T1000 (cell line): ENCODE measurements at places on chromosomes 5 and 9.
A peak's percentile ranks its signal among the peaks of the same experiment; 100 is the strongest.

- no peak for DNase-seq
Measured at GRCh38 chr5:68460147-68460798, 244.7 kb downstream of the PIK3R1 start.

- no peak for DNase-seq
Measured at GRCh38 chr9:130199605-130200004, 27.4 kb downstream of the NCS1 start.

GRCh38 chr9:103707181-103707580 lies 386.9 kb upstream of the SMC2 start:
- no peak for DNase-seq

DNA sequence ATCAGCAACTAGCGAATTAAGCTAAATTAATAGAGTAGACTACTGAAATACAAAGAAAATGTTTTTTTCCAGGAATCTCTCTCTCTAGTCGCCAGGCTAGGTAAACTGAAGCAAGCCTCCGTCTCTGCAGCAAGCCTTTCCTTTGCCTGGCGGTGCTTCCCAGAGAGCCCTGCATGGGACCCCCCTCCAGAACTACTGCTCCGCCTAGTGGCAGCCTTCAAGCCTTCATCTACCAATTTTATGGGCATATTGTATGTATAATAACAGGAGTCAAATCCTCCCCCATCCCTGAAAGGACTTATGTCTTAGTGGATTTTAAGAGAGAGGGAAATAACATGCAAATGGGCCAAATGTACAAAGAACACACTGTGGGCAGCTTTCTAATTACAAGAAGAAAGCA lies 241.9 kb downstream of the SAXO1 start:
- no peak for DNase-seq

DNA sequence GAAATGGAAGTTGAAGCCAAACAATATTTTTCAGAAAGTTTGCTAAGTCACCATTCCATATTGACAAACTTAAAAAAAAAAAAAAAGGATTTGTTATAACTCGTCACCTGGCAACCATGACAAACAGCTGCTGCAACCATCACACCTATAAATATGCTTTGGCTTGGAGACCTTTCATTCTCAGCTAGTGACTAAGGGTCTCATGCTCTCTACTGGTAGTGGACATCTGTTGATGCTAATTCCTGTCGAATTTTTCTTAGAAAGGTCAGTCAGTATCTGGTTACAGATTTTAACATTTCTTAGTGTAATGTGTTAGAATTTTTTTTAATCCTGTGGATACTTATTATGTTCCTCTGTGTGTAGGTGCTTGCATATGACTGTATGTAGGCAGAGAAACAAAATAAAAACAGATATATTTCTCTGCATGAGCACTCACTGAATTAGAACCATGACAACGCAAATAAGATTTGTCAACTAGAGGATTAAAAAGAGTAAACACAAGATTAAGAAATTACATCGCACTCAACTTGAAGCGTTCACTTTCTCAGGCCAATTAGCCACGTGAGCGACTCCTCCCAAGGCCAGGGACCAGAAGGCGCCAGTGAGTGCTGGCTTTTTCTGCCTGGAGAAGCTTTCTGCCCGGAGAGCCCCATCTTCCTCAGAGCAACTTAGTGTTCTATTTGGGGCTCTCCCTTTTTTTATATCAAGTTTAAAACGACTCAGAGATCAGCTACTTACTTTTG lies 27.0 kb upstream of the ZNF622 start:
- no peak for DNase-seq

GRCh38 chr5:71957292-71957898 lies 149.9 kb upstream of the MAP1B start:
- no peak for DNase-seq

GRCh38 chr5:135977375-135977928 lies 22.7 kb upstream of the LECT2 start:
- no peak for DNase-seq

DNA sequence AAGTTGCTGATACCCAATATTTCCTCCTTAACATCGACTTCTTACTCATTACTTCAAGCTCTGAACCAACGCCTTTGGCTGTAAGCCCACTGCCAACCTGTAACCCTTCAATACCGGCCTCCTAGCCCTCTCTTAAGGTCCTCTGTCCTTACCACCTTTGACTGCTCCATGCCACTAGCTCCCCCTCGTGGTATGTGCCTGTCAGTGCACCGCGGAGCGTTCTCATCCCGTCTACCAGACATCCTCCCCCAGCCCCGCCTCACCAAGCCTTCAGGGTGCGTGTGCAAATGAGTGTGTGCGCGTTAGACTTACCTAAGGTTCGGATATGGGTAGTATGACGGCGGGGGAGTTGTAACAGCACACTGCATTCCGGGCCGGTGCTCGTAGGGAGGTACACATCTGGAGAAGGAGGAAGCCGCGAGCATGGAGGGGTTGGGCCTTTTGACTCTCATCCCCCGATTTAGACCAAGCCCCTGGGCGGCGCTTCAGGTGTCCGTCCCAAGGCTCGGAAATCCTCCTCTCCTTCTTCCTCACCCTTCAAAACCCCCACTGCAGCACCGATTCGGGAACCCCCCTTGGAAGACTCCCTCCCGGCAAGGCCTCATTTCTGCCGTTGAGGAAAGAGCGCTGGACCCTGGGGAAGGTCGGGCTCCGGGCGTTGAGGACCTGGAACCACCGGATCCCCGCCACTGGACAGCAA lies 2.8 kb upstream of the MYORG start:
- peak; percentile 65 for DNase-seq

DNA sequence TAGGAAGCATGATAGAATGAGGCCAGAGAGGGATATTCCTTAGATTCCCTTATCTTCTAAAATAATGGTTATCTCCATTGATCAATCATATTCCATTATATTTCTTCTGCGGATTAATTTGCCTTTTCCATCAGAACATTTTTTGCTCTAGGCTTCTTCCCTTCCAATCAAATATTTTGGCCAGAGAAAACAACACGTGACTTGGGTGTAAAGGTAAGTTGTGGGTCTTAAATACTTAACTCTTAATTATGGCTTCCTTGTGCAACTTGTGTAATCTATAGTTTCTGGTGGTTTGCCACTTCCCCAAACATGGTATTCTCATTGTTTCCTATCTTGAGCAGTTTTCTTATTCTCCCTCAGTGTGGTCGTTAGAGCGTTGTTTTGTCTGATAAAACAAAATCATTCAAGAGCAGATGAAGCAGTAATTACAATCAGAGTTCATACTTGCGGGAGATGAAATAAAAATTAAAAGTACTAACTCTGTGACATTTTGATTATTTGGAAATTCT lies 889.3 kb downstream of the MAT2B start:
- DNase-seq = no peak

- DNase-seq = no peak
Measured at GRCh38 chr5:8879248-8879647, 666.6 kb downstream of the SEMA5A start.

DNA sequence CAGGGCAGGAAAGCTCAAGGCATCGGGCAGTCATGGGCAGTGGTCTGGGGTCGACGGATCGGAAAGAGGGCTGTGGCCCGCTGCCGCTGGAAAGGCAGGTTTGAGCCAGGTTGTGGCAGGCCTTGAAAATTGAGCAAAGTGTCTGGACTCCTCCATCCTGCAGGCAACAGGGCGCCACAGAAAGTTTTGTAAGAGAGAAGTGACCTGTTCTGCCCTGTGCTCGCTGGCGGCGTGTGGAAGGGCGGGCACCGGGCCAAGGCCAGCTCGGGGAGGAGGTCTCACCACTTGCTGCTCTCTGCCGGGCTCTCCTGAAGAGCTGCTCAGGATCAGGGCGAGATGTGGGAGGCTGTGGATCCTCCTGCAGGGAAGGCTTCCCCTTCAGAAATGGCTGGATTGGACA lies 41.4 kb upstream of the FAT2 start:
- DNase-seq = no peak

DNA sequence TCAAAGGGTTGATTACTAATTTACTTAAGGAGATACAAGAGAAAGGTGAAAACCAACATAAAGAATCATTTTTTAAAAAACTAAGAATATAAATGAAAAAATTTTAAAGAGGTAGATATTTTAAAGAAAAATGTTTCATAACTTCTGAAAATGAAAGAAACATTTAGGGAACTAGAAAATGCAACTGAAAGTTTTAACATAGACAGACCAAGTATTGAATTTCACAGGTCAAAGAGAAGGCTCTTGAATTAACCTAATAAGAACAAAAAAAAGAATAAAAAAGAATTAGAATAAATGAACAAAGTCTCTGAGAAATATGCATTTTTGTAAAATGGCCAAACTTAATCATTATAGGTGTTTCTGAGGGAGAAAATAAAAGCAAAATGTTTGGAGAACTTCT lies 16.1 kb upstream of the FAM174A start:
- no peak for DNase-seq

GRCh38 chr9:111926421-111926875 lies 29.8 kb downstream of the UGCG start:
- no peak for DNase-seq

DNA sequence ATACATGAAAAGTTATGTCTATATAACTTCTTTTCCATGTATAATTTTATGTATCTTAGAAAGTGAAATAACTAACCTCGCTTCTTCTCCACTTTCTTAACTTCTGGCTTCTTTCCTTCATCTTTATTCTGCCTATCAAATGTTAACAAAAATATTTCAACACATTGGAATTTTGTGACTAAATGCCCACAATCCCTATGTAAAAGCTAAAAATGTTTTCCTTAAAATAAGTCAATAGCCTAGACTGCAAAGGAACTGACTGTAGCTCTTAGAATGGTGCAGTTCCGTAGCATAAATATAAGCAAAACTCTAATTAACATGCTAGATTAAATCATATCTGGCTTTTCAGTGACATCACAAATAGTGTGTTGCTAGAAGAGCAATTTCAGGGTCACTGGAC lies 40.9 kb downstream of the PSIP1 start:
- DNase-seq = no peak

DNA sequence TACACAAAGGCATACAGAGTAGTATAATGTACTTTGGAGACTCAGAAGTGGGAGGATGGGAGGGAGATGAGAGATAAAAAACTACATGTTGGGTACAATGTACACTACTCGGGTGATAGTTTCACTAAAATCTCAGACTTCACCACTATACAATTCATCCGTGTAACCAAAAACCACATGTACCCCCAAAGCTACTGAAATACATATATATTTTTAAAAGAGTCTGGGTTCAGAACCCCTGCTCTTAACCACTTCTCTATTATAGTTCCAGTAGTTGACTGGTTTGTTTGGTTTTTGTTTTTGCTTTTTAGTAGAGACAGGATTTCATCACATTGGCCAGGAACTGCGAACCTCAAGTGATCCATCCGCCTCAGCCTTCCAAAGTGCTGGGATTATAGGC lies 22.6 kb downstream of the SGTB start:
- no peak for DNase-seq

- DNase-seq = no peak
Measured at GRCh38 chr9:6545017-6545691, 100.4 kb downstream of the GLDC start.

GRCh38 chr9:136328011-136328621 lies 777 bp downstream of the GPSM1 start:
- DNase-seq = no peak

- no peak for DNase-seq
Measured at GRCh38 chr9:121115466-121115865, 40.7 kb downstream of the CNTRL start.

GRCh38 chr9:110707419-110707818 lies 38.8 kb downstream of the MUSK start:
- no peak for DNase-seq

DNA sequence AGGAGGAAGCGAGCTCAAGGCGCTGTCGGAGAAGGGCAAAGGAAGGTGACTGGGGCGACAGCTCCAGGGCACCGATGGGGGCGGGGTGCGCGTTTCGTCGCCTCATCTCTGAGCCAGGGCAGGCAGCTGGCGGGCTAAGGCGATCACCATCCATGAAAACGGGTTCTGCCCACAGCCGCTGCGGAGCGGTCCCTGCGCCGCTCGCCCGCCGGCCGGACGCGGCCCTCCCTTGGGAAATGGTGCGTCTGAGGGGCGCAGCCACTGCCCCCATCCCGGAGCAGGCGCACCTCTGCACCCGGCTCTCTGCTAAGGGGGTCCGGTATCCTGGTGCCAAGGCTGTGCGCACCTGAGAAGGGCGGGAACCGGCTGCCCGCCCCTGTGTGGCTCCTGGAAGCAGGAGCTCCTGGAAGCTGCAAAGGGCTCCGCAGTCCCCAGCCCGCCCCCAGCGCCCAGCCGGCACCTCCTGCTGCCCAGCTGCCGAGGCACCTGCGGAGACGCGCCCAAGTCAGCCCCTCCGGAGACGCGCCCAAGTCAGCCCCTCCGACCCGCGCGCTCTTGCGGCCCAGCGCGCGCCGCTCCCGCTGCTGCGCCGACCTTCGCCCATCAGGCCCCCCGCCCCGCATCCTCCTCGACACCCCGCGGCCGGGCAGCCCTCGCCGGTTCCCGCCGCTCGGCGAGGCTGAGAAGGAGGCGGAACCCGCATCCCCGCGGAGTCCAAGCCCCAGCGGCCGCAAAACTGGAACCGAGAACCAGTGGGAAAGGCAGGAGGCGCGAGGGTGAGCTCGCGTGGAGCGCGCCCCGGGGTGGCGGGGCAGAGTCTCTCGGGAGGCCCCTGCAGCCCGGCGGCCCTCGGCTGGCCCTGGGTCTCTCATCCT lies 757 bp downstream of the ANKRD34B start:
- DNase-seq = no peak

GRCh38 chr5:142317173-142317572 lies 7.6 kb downstream of the SPRY4 start:
- no peak for DNase-seq

DNA sequence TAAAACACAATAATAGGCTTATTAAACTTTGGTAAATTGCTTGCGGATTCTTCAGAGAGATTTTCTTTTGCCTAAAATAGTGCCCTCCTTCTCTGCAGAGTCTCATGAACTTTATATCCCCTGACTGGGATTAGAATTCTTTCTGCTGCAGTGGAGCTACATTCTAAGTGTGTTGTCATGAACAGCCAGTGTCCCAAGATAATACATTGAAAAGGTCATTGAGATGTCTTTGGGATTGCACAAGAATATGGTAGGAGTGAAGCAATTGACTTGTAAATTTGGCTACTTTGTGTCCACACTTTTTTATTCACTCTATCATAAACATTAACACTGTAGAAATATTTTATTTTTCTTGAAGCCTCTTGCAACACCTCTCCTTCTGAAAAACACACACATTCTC lies 604.5 kb downstream of the GABRG2 start:
- no peak for DNase-seq

DNA sequence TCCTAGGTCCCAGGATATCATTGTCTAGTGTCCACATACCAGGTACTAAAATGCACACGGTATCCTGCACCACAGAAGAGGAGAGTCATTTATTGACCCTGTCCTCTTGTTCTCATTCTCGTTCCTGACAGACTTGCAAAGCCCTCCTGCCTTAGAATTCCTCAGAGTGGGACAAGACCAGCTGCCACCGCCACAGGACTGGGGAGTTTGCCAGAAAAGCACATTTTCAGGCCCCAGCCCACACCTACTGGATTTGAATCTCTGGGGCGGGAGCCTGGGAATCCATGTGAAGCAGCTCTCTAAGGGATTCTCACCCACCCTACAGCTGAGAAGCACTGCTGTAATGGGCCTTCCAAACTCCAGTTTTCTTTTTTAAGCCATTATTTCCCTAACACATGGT lies 68.0 kb upstream of the FANCC start:
- no peak for DNase-seq

- DNase-seq = no peak
Measured at GRCh38 chr5:150024346-150024984, 23.9 kb downstream of the HMGXB3 start.
